ENCODE measurements at places on chromosomes 2 and 18. TPM values are rescaled to one million over a fixed set of nuclear protein-coding genes. Genes with fewer than 3 reads are reported as not detected.

Gene RTKN
- total RNA-seq, result 32.9 TPM

Gene DSC2
- 24.8 TPM for total RNA-seq

Gene NEU4
- 1.3 TPM for total RNA-seq

Gene ASXL2
- total RNA-seq, result 13.2 TPM

Gene MERTK
- total RNA-seq, result 13.4 TPM

Gene DUSP28
- total RNA-seq, result 4.1 TPM

Gene VWA3B
- 1.5 TPM for total RNA-seq

Gene CHRND
- total RNA-seq, result 0.17 TPM

Gene POLR1A
- total RNA-seq, result 16.5 TPM

Gene ANO7
- total RNA-seq, result 1.5 TPM
